ENCODE measurements at places on chromosomes 7 and 10.

GRCh38 chr7:100126239-100126930, 382 bp upstream of the MBLAC1 start:
- no peak for DNase-seq

- DNase-seq: no peak
These were observed 16.4 kb upstream of the PTPRN2 start for GRCh38 chr7:158603773-158604755.

DNA sequence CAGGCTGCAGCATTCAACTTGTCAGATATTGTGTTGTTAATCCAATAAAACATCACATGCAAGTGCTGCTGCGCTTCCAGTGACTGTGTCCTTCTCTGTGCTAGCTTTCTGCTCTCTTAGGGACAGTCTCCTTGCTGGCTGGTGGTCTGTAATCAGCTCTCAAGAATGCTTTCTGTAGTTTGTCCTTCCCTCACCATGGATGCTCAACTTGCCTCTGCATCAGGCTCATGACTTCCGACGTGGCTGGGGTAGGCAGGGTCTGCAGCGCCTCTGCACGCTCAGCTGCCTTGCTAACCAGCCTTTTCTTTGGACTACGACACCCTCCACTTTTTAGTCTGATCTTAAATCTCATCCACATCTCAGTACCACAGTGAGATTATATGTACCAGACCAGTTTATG, 58.3 kb downstream of the MMRN2 start:
- no peak for DNase-seq

GRCh38 chr7:120033114-120033513, 239.9 kb upstream of the KCND2 start:
- no peak for DNase-seq

GRCh38 chr10:78575400-78575799, 493.4 kb upstream of the ZMIZ1 start:
- no peak for DNase-seq

DNA sequence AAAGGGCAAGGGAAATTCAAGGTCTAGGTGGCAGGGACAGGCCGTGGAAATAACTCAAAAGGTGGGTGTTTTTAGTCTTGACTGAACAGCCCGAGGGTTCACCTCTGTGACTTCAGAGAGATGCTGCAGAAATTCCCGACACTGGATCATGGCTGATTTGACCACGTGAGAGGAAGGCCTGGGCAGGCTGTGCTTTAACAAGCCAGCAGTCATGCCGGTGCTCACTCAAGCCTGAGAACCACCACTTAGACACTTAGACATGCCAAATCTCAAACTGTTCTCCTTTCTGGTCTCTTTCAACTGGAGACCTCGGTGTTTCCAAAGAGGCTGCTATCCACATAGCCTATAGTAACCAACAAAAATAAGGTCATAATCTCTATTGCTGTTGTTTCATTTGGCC, 15.4 kb downstream of the TECTB start:
- no peak for DNase-seq

GRCh38 chr7:1245524-1246050, 12.9 kb downstream of the UNCX start:
- DNase-seq: no peak

GRCh38 chr10:126015413-126015812, 119.0 kb downstream of the FANK1 start:
- DNase-seq: no peak

- no peak for DNase-seq
These were observed 282.8 kb downstream of the ARHGAP12 start for GRCh38 chr10:31645786-31646185.

DNA sequence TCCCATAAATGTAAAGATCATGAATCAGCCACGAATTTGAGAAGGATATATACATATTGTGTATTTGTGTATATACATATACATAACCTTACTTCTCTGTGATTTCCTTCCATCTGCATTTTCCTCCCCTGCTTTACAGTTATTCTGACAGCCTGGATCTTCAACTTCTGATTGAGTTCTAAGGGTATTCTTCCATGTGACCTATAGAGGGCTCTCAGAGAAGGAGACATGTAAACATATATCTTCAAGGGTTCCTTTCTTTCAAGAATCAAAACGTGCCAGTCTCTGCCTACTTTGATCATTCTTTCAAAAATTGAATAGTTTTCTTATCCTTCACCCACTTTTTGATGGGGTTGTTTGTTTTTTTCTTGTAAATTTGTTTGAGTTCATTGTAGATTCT, 453.7 kb upstream of the POT1 start:
- DNase-seq: no peak

DNA sequence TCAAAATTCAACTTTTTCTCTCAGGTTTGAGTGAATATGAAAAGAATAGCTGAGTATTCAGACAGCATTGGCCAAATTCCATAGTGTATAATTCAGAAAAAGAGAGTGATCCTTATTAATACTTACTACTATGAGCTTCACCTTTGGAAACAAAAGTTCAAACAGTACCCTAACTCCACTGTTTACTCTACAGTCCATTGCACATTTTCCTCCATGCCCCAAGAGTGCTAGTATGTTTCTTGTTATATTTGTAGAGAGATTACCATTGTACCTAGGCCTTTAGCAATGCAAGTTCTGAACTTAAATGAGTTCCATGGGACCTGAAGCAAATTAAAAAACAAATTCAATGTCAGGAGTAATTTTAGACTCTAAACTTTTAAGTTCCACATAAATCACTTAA, 48.1 kb downstream of the MAGI2 start:
- DNase-seq: no peak

DNA sequence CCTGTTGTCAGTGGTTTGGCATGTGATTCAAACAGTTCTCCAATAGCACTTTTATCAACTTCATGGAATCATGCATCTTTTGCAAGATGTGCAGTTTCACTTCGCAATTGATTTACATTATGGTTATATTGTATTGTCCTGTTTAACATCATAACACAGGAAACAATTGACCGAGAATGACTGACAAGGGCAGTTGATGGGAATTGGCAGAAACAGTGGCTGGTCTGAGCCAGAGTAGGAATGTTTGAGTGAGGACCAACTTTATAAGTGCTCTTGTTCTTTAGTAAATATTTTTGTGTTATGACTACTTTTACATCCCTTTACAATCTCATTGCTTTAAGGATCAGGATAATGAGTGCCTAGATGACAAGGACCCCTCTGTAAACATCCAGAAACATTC, 2.2 kb downstream of the KLHL7 start:
- no peak for DNase-seq

DNA sequence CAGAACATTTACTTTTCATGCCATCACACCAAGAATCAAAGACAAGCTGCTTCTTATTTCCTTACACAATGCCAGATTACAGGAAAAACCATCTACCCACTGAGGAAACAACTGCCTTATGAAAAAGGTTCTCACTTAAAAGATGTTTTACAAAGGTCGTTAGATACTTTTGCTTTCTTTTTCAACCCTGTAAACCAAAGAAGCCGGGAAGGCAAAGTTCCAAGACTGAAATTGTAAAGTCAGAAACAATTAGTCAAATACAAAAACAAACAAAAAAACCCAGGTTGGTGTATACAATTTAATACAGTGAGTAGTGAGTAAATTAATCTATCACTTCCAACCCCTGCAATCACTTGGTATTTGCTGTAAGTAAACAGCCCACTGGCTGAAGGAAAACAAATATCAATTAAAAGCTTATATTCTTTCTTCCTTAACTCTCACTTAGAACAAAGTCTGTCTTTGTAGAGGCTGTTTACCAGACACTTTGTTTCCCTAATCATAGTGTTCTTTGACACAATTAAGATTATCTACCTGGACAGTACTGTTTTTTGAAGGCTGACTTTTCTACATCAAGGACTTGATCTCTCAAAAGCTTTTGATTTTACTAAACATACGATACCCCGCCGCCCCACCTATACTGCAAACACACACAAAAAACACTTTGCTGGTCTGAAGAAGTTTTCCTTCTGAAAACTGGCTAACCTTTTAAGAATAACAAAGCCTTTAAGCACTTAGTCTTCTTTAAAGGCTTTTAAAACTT, 18.1 kb downstream of the ERLIN1 start:
- no peak for DNase-seq

DNA sequence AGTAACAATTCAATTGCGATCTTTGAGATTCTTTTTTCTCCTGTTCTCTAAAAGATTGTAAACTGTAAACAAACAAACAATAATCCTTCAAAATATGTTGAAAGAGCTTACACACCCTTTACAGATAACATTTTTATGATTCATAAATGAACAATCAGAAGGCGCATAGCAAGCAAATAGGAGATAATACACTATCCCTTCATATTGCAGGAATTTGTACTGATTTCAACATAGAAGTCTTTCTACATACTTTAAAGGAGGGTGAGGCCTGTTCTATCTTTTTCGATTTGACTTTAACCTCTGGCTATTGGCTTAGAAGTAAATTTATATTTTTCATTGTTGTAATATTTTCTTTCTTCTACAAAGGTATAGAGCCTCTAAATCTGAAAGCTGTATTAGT, 57.2 kb downstream of the TFEC start:
- DNase-seq: no peak

- no peak for DNase-seq
These were observed 68.5 kb upstream of the SHH start for GRCh38 chr7:155880721-155881120.

DNA sequence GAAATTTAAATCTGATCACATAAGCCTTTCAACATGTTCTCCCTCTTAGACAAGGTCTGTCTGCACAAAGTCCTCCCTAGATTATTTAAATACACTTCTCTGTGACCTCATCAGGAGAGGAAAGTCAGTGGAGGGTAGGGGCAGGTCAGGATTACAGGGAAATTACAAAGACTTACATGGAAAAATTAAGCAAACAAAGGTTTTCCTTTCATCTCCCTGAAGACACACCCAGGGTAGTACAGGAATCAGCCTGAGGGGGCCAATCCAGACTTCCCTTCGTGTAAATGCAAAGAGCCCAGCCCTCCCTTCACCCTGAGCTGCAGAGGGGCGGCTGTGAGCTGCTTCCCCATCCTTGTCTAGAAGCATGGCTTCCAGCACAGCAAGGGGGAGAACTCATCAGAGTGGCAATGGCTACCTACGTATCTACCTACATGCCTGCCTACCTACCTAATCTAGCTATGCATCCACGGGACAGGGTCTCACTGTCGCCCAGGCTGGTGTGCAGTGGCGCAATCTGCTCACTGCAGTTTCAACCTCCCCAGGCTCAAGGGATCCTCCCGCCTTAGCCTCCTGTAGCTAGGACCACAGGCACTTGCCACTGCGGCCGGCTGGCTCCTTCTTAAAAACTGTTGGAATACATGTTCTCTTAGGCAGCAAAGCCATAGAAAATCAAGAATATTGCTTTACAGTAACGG, 33.2 kb downstream of the PITRM1 start:
- DNase-seq: no peak

Measured in stimulated activated CD8-positive, alpha-beta memory T cell treated with anti-CD3 and anti-CD28 coated beads, Interleukin-4, amount 100 ng/mL, for 24 hours (primary cell).